Fibroblast of gingiva (primary cell): ENCODE measurements at places on chromosomes 2 and 18.

DNA sequence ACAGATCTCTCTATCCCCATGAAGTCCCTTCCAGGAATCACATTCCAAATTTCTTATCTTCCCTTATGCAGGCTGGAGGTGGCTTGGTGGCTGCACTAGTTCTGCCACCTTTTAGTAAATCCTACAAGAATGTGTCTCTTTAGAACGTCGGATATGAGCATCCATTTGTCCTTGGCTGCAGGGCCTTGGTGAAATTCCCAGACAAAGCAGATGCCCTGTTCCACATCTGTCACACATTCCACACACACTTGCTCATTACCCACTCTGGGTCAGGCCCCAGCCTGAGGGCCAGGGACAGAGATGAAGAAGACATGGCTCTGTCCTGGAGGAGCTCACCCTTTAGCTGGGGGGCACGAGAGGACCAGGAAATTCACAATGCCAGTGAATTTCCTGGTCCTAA lies 31.2 kb upstream of the GPR17 start:
- peak; percentile 14 for DNase-seq

DNA sequence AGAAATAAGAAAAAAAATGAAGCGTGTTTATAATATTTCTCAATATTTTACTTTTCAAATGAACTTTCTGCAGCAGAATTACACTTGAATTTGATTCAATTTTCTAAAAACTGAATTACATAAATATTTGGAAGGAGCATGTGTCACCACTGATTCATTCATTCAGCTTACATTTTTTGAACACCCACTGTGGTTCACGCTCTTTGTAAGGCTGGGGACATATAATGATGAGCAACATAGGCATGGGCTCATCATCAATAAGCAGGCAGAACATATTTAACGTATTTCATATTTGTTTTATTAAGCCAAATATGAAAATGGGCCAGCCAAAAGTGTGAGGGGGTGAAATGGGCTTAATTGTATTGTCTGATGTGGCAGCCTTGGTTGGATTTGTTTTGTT lies 209.1 kb downstream of the CTNNA2 start:
- no peak for DNase-seq

DNA sequence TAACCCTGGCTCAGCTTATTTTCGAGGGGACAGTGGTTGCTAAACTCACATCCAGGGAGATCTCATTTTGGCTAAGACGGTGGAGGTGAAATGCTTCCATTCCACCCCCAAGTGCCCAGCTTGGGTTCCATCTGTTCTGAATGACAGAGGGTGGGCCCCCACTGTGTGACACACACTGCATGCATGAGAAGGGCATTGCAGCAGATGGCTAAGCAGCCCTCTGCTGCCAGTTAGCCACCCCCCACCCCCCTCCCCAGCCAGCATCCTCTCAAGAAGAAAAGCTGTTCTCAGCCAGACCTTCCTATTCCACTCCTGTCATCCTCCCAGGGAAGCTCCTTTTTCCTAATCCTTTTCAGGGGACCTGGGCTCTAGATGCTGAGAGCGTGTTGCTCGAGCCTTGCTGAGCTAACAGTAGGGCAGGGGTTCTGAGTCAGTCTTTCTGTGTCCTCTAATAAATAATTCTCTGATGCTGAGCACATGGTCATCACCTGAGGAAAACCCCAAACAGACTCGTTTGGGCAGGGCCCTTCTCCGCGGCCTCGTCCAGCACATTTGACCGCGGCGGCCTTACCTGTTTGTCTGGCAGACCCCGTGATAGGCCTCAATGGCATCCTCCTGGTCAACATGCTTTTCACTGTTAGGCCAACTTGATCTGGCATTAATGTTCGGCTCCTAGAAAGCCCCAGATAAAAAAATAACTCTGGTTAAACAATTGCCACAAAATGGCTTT lies 49.5 kb upstream of the ACAA2 start:
- no peak for DNase-seq

DNA sequence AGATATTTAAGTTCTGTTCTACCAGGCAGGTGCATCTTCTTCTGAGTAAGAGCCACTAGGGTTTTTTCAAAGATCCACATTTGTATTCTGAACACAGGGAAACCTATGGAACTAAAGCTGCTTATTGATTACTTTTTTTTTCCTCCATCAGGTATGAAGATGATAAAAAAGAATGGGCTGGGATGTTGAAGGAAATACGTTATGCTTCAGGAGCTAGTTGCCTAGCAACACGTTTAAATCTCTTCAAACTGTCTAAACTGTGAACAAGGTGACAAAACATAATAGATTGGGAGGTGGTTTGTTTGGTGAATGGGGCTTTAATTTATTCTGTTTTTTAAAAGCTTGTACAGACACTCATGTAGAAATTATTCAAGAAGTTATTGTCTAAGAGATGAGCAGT lies 15.9 kb downstream of the KLHL41 start:
- DNase-seq, result no peak

DNA sequence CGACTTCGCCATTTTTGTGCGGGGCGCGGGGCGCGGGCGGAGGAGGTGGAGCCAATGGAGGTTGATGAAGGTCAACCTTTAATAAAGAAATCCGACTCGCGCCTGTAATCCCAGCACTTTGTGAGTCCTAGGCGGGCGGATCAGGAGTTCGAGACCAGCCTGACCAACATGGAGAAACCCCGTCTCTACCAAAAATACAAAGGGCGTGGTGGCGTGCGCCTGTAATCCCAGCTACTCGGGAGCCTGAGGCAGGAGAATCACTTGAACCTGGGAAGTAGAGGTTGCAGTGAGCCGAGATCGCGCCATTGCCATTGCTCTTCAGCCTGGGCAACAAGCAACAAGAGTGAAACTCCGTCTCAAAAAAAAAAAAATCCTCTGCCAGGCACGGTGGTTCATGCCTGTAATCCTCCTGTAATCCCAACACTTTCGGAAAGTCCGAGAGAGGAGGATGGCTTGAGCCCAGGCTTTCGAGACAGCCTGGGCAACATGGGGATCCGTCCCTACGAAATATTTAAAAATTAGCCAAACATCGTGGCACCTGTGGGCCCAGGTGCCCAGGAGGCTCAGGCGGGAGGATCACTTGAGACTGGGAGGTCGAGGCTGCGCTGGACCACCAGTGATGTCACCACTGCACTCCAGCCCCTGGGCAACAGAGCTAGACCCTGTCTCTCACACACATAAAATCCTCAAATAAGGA lies 493 bp upstream of the PREB start:
- no peak for DNase-seq

- DNase-seq, result peak; percentile 12
Observed at GRCh38 chr2:241882091-241882625, 12.6 kb downstream of the RTP5 start.

DNA sequence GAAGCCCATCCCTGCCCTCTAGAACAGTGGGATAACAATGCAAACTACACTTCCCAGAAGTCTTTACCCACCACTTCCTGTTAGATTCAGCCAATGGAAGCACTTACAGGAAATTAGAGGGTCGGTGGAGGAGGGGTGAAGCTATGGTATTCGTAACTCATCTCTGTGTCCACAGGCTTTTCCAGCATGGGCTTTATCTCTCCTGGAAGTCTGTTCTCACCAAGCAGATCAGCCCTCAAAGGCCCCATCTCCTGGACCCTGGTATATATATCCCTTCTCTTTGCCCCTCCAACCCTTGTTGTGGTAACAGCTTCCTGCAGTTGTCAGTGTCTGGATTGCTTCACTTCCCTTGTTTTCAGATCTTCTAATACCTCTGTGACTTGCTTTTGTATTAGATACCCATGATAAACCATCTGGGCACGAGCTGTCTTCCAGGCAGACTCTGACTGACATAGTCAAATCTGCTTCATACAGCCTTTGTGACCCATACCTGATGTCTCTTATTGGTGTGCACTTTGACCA lies 475.0 kb upstream of the POU3F3 start:
- DNase-seq, result peak; percentile 34

DNA sequence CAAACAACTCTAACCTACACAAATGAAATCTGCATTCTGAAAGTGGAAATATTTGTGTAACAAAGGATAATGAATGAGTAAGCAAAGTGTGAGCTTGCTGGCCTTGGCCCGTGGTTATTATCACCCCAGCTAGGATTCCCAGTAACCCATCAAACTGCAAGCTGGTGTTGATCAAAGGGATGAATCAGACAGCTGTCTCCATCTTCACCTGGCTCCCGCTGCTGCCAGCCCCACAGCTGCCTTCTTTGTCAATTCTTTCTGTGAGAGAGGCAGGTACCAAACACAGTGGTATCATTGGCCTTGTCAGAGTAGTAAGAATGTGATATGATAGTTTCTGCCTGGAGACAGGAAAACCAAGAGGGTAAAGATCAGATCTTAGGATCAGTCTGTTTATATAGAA lies 25.2 kb upstream of the RGPD4 start:
- no peak for DNase-seq

DNA sequence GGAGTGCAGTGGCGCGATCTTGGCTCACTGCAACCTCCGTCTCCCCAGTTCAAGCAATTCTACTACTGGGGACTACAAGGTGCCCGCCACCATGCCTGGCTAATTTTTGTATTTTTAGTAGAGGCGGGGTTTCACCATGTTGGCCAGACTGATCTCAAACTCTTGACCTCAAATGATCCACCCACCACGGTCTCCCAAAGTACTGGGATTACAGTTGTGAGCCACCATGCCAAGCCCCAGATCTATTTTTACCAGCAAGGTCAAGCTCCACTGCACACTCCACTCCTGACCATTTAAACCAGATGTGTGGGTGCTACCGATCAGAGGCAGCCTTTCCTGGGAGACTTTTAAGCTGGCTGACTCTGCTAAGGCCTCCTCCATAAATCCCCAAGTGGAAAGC lies 67.5 kb upstream of the CD226 start:
- DNase-seq, result peak; percentile 23

DNA sequence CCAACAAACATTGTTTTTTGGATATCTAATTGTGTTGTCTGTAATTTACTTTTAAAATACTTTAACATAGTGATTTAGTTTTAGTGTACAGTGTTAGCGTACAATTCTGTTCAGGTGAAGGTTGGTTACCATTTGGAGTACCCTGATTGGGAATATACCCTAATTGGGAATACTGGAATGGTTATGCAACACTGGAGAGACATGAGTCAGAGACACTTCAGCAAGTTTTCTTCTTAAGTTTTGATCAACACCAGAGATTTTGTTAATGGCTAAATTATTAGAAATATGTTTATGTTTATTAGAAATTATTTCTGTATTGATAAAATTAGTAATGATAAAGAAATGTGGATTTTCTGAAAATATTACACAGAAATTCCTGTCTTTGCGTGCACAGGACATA lies 100.3 kb upstream of the NABP1 start:
- DNase-seq, result no peak

GRCh38 chr18:48238636-48239035 lies 170.5 kb downstream of the ZBTB7C start:
- no peak for DNase-seq

DNA sequence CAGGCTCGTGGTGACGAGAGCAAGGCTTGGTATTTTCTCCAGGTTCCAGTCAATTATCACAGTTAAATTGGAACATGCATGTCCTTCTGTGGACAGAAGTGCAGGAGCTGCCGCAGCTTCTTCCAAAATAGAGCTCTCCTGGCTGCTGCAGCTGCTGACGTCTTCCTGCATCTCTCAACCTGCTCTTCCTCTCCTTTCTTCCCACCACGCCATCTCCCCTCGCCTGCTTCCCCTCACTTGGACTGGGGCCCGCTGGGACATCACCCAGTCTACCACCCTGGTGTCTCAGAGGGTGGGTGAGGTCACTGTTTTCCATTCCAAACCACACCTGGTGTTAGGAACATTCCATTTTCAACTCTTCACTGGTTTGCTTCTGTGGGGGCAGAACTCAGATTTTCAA lies 41.4 kb downstream of the SPP2 start:
- no peak for DNase-seq

DNA sequence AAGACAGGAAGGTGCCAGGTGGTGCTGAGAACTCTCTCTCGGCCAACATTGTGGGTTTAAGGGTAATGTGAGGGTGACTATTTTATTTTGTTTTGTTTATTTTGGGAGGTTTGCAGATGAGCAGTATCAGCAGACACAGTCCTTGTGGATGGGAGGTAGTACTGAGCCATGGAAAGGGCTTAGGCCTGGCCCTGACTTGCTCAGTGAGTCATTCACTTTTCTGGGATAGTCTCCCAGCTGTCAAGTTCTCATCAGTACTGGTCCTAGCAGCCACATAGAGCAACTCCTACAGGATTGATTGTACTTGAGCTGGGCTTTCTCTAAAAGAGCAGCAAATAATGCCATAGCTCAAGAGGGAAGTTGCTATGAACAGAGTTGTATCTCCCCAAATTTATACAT lies 175.2 kb downstream of the LOXHD1 start:
- DNase-seq, result no peak

GRCh38 chr18:69308619-69309018 lies 92.1 kb upstream of the DOK6 start:
- no peak for DNase-seq

DNA sequence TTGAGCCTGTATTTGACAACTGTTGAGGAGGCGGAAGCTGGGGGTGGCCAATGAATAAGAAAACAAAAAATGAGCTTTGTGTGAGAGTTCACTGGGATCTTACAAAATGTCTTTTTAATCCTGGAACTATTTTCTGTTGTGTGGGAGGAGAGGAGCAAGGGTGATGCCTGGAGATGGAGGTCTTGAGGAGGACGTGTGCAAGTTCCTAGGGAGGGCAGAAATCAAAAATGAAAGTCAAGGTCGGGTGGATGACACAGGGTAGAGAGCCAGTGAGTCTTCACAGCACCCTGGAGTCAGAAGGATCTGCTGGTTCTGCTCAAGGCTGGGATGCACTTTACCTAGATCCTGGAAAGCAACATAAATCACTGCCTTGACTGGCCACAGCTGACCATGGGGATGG lies 180.3 kb upstream of the PKDCC start:
- DNase-seq, result no peak
